ENCODE measurements at places on chromosomes 1 and 21.

GRCh38 chr1:231053493-231054162 is 13.6 kb upstream of the FAM89A start:
- no peak for DNase-seq

- no peak for DNase-seq
Measured at GRCh38 chr1:208251015-208251414, 6.8 kb upstream of the PLXNA2 start.

GRCh38 chr21:37700641-37701202 is 215.5 kb downstream of the KCNJ6 start:
- DNase-seq: peak; percentile 89

- no peak for DNase-seq
Measured at GRCh38 chr1:76501136-76501535, 366.1 kb upstream of the ST6GALNAC5 start.

DNA sequence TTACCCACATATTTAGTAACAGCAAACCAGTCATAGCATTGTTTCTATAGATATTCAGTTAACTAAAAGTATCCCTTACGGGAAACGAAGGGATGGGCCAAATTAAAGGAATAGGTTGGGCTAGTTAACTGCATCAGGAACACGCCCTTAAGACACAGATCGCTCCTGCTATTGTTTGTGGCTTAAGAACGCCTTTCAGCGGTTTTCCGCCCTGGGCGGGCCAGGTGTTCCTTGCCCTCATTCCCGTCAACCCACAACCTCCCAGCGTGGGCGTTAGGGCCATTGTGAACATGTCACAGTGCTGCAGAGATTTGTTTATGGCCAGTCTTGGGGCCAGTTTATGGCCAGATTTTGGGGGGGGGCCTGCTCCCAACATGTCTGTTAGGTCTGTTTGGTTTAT is 14.7 kb downstream of the TNFRSF18 start:
- no peak for DNase-seq

GRCh38 chr1:15945832-15946448 is 30.0 kb downstream of the ZBTB17 start:
- DNase-seq: no peak

DNA sequence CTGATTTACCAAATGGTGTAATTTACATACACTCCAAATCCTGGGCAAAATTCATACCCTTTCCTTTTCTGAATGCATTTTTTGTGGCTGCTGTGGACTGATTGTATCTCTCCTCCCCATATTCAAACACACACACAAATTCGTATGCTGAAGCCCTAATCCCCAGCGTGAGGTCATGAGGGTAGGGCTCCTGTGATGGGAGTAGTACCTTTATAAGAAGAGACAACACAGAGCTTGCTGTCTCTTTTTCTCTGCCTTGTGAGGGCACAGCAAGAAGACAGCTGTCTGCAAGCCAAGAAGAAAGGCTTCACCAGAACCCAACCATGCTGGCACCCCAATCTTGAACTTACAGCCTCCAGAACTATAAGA is 24.4 kb downstream of the DUSP10 start:
- DNase-seq: no peak

DNA sequence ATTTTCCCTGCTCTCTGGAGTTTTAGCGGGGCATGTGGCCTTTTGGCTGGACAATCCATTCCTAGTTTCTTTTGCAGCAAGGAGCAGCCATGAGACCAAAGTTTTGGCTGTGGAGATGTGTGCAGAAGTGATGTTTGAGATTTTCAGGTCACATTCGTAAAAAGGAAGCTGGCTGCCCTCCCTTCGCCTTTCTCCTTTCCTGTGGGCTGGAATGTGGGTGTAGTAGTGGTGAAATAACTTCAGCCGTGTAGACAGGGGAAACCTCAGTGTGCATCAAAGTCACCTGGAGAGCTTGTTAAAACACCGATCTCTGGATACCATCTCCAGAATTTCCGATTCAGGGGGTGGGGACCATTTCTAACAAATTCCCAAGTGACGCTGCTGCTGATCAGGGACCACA is 5.3 kb upstream of the GPR88 start:
- DNase-seq: no peak

DNA sequence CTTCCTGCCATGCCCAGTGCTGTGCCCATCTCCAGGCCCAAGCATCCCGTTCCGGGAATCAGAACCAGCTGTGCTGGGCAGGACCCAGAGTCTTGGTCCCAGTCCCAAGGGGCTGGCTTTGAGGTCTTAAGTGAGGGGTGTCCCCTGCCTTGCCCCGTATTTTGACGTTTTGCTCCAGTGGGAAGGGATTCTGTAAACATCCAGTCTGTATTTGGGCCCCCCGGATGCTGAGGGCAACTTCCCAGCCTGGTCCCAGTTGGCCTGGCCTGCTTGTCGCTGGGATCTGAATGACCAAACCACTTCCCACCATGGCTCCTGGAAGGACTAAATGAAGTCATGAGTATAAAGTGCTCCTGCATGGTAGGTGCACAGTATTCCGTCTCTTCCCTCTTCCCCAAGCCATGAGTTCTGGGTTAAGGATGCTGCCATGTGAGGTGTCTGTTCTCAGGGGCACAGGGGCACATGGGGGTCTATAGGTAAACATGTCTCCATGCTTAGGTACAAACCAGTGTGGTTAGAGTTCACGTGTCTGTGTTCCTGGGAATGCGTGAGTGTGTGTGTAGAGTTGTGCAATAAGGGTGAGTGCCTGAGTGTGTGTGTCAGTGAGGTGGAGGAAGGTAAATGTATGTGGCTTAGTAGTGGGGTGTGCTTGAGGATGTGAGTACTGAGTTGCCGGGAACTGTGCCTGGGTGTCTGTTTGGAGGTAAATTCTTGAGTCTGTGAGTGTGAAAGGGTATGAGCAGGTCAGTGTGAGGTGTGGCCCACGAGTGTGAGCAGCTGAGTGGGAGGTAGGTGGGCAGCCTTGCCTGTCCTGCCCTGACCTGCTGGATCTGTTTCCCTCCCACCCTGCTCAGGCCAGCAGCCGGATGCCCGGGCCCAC is 1.5 kb downstream of the B4GALT2 start:
- DNase-seq: no peak

DNA sequence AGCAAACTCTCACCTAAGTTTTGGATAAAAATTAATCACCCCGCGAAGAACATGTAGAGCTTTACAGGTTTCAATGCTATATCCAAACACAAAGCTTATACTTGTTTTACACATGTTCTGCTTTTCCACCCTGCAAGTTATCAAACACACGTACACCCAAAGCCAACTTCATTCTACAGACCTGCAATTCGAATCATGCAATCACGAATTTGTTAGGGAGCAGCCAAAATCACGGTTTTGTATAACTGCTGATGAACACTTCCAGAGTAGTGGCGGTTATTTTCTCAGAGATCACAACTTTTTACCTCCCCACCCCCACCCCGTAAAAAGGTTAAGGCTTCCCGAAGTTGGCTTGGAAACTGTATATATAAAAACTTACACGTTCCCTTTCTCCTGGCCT is 1.4 kb downstream of the HMGN1 start:
- no peak for DNase-seq

DNA sequence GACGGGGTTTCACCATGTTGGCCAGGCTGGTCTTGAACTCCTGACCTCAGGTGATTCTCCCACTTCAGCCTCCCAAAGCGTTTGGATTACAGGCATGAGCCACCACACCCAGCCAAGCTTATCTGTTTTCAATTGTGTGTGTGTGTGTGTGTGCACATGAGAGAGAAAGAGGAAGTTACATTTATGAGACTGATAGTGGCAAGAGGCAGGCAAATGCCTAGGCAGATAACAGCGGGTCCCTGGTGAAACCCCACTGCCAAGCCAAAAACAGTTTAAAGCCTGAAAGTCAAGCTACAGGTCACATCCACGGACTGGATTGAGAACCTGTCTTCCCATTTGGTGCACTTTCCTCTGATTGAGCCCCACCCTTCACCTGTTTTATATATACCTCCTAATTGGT is 35.1 kb upstream of the IFNGR2 start:
- DNase-seq: no peak
